ENCODE measurements at places on chromosomes 2 and 18.

DNA sequence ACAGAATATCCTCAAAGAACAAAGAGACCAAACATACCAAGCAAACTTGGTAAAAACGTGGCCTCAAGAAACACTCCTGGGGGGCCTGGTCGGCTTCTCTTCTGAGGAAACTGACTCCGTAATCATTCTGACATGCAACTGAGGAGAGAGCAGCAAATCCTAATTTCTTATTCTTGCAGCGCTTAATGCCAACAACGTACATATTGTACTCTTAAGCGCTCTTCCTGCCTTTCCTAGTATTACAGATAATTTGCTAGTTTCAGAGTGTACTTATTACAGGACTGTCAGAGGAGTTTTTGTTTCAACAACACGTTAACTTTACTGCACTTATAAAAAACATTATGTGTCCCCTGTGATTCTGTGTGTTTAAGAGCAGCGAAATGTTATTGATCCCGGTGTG, 64.9 kb downstream of the ZNF521 start:
- no peak for DNase-seq

DNA sequence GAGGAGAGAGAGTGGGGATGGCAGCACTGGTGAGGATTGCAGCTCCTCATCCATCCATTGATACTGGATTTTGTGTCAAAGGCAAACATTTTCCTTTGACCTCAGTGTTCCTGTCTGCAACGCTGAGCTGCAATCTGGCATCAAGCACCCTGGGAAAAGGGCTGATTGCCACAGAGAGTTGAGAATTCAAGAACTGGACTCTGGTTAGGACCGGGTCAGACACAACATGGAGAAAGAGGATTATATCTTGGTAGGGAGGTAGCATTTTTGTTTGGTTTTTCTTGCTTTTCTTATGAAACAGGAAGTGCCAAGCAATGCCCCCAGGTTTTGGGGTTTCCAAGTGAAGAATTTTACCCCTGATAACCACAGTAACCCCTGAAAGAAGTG, 81.9 kb upstream of the PKDCC start:
- no peak for DNase-seq

DNA sequence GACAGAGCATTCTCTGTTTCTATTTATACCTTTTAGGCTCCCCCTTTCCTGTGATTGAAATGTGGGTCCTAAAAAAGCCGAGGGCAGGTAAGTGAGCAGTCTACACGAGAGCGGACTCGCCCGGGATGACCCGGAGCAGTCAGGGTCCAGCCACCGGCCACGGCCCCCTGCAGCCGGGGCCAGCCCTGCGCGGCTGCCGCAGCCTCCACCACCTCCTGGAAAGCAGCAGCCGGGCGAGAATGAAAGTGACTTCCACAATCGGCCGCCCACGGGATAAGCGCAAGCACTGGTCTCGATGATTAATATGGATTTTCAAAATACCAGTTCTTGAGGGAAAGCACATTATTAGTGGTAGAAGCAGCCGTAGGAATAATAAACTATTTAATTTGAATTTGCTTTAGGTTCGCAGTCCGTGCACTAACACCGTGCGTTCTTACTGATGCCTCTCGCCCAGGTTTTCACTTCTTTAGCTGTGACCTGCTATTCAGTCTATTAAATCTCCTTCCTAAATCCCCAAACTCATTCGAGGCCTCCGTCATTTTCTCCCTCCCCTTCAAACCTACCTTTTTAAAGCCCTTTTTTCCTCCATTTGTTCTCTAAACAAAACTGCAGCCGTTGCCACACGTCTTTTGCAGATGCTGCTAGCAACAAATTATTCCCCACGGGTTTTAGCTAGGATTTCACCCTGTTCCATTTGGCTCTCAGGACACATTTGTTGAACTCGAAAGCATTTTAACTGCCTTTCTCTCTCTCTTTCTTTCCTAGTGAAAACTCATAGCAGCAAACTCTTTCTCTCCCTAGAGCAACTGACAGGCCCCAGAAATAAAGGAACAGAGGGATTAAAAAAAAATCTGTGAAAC, 1015.1 kb upstream of the PIK3C3 start:
- DNase-seq = no peak

DNA sequence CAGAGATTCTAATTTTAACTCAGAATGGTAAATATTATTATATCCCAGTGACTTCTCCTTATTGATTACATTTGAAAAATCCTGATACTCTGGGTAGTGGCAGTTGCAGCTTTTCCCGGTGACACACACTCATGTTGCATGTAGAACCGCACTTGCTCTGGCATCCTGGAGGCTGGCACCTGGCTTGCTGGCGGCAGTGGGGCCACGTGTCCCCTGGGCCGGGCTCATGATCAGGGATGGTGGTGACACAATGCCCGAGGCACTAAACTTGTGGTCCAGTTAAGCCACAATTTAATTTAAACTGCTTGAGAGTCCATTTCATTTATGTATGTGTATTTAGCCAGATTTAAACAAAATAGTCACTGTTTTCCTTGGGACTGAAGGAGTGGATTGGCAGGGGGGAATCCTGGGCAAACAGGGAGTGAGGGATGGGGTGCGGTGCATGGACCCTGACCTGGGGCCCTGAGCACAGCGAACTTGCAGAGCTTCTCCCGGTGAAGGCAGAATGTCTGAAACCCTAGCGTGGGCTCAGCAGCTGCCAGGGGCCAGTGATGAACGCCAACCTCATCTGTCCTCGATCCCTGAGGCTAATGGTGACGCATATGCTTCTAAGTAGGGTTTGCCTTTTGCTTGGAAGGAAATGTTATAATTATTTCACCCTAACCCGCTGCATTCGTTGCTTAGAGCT, 50.0 kb downstream of the KCNG2 start:
- no peak for DNase-seq

- no peak for DNase-seq
These were observed 43.3 kb downstream of the TMEM200C start for GRCh38 chr18:5851998-5852397.

GRCh38 chr18:9552191-9552590, 62.2 kb downstream of the PPP4R1 start:
- no peak for DNase-seq

GRCh38 chr2:69771461-69771860, 29.5 kb downstream of the ANXA4 start:
- DNase-seq = no peak

GRCh38 chr2:171287611-171288010, 126.9 kb upstream of the TLK1 start:
- DNase-seq = no peak

GRCh38 chr18:75253784-75254183, 43.2 kb downstream of the TSHZ1 start:
- DNase-seq = no peak

GRCh38 chr2:72915320-72915906, 1.9 kb upstream of the EMX1 start:
- no peak for DNase-seq

DNA sequence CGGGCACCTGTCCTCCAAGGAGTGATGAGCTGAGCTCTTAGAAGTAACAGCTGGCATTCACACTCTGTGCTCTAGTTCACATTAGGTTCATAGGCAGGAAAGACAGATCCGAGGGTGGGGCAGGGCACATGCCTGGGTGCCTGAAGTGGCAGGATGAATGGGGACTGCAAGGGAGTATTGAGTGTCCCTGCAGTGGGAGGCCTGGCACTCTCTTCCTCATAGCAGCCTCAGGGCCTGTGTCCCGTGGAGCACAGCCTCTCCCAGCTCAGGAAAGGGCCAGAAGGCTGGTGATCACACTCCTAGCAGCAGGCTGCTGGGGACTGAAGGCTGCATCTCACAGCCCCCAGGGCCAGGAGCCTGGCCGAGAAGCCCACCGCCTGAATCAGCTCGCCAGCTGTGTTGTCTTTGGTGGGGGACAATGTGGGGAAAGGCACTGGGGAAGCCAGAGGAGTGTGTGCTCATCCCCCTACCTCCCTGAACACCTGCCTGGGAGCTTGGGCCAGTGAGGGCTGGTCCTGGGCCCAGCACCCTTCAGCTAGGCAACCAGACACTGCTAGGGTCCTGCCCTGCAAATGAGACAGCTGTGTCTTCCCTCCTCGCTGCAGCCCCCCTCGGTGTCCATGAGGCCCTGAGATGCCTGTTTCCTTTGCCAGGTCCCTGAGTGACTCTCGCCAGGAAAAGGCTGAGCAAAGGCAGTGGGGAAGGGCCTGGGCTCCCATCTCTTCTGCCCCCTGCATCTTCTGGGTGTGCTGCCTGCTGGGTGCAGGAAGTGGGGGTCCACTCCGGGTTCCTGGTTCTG, 48.2 kb upstream of the HS6ST1 start:
- no peak for DNase-seq

GRCh38 chr18:50250935-50251334, 15.4 kb downstream of the CFAP53 start:
- DNase-seq = no peak

DNA sequence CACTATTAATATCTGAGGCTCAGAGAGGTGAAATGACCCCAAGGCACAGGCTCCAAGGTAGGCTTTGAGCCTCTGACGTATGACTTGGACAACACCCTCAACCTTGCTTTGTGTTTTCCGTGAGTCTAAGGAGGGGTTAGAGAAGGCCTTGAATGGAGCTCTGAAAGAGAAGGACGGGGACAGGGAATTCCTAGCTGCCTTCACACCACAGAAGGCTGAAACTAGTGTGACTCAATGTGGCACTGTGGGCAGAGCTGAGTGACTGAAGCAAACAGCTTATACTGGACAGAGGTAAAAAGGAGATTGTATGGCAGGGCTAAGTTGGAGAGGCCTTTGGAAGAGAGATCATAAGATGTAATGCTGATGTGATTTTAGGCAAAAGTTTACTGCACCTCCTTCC, 3.5 kb upstream of the NCK2 start:
- no peak for DNase-seq

- DNase-seq = no peak
These were observed 62.1 kb upstream of the NOSTRIN start for GRCh38 chr2:168740360-168740759.

GRCh38 chr18:48923746-48924629, 26.8 kb downstream of the SMAD7 start:
- no peak for DNase-seq

- no peak for DNase-seq
These were observed 34.1 kb downstream of the NHEJ1 start for GRCh38 chr2:219126555-219126954.

DNA sequence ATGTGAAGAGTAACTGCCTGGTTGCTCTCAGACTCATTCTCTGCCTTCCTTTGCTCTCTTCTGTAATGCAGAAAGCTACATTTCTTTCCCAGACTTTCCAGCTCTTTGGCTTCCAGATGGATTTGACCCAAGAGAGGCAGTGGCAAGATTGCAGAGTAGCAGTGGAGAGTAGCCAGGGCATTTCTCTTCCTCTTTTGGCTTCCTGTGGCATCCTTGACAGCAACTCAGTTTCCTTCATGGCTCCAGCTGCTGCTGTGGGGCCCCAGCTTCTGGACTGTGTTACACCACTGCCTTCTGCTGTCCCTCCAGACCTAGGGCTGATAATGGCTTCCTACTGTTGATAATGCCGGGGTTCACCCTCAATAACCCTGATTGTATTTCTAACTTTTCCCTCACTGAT, 469.4 kb upstream of the SPRED2 start:
- DNase-seq = no peak

DNA sequence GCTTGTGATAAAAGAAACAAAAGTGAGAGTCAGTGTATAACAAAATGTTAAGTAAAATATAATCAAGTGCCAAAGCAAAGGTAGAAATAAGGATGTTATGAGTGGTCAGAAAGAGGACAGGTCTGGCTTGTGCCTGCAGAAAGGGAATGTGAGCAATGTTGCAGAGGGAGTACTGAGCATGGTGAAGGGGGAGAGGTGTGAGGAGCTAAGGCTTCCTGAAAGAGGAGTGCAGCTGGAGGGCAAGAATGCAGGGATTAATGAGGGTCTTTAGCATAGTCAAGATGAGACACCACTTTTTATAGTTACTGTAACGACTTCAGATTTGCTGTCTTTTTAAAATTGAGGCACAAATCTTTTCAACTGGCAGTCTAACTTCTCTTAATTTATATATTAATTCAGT, 22.0 kb upstream of the FIGN start:
- no peak for DNase-seq

- DNase-seq = no peak
These were observed 101.2 kb downstream of the ZNF236 start for GRCh38 chr18:76923485-76924085.

DNA sequence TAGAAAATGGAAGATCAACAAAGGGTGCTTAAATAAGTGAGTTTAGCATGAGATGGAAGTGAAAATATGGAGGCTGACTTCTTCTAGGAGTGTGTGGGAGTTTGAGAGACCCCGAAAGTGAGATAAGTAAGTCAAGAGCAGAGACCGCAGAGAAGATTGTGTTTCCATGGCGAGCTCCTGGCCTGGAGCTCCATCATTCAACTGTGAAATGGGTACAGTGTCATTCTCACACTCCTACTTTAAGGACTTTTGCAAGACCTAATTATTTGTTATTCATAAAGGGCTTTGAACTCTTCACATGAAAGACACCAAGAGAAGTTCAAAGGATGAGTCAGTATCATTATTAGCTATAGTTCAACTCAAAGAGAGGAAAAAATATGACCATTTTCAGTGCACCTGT, 134.2 kb upstream of the PIK3C3 start:
- DNase-seq = no peak

DNA sequence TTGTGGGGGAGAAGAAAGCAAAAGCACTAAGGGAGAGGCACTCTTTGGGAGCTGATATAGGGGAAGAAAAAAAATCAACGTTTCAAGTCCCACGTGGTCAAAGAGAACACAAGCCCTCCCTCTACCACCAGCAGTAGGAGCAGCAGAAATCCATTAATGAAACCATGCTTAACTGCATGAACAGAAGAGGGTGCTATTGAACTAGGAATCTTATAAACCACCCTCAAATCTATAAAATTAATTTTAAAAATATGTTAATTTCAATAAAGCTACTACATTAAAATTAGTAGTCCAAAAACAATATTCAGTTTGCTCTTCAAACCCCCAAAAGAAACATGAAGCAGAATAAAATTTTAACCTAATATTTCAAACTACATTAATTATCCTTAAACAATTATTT, 147.8 kb downstream of the TMEM18 start:
- peak; percentile 15 for DNase-seq

DNA sequence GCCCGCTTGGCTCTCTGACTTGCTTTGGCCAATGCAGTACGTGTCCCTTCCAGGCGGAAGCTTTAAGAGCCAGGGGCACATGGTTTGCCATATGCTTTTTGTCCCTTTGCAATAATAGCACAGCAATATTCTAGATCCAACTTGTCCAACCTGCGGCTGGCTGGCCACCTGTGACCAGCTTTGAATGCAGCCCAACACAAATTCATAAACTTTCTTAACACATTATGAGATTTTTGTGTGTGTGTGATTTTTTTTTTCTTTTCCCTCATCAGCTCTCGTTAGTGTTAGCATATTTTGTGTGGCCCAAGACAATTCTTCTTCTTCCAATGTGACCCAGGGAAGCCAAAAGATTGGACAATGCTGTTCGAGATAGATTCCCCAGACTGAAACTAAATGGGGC, 119.3 kb upstream of the SIX3 start:
- no peak for DNase-seq

- no peak for DNase-seq
These were observed 98.2 kb downstream of the KCNF1 start for GRCh38 chr2:11009891-11010290.

- DNase-seq = no peak
These were observed 222.1 kb downstream of the ANKRD30B start for GRCh38 chr18:14970027-14970426.

GRCh38 chr18:55744206-55744605, 156.2 kb upstream of the TCF4 start:
- no peak for DNase-seq

- DNase-seq = peak; percentile 17
These were observed 15.1 kb downstream of the SPTBN1 start for GRCh38 chr2:54471221-54471711.

GRCh38 chr2:218761795-218762194, 20.2 kb upstream of the CYP27A1 start:
- no peak for DNase-seq

All from NCI-H1105 (cell line).